ENCODE measurements at places on chromosomes 1 and 21.

- H3K4me1 ChIP-seq, result no peaks in the 10 kb centered on the region
- no peak overlapping the region for H3K4me3 ChIP-seq
- H3K27ac ChIP-seq, result no peak overlapping the region
These were observed 11.4 kb upstream of the CCDC17 start for GRCh38 chr1:45635211-45635610.

DNA sequence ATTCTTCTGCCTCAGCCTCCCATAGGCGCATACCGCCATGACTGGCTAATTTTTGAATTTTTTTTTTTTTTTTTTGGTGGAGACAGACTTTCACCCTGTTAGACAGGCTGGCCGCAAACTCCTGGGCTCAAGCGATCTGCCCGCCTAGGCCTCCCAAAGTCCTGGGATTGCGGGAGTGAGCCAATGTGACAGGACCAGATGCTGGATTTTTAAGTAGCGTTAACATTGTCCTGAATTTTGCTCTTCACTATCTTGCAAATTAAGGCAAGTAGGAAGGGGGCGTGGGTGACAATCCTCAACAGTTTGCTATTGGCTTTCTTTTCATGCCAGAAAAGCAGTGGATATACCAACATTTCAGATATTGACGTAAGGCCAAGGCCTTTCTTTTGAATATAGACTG lies 49.7 kb upstream of the TSNAX start:
- no peak overlapping the region for H3K27ac ChIP-seq
- H3K4me1 ChIP-seq, result no peaks in the 10 kb centered on the region
- no peaks in the 10 kb centered on the region for H3K27me3 ChIP-seq
- H3K36me3 ChIP-seq, result no peaks in the 10 kb centered on the region

GRCh38 chr1:226875641-226876295 lies 5.4 kb downstream of the PSEN2 start:
- peak; percentile 78 for DNase-seq
- no peaks in the 10 kb centered on the region for H3K36me3 ChIP-seq
- no peak overlapping the region for H3K27ac ChIP-seq
- no peaks in the 10 kb centered on the region for H3K27me3 ChIP-seq
- H3K4me3 ChIP-seq, result no peak overlapping the region

DNA sequence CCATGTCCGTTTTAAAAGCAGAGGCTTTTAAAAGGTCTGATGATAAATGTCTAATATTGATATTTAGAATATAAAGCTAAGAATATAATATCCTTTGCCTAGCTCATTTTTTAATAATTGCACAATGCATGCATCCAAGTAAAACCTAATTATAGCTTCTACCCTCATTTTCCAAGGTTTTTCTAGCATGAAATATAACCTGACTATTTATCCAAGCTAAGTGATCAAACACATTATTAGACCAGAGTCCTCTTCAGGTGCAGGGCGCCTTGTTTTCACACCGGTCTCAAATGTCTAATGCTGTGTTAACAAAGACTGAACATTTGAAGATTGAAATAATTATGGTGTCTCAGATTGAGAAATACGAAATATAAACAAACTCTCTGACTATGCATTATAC lies 648.9 kb upstream of the CXADR start:
- no peak overlapping the region for H3K4me3 ChIP-seq
- DNase-seq, result no peak
- no peaks in the 10 kb centered on the region for H3K27me3 ChIP-seq
- H3K27ac ChIP-seq, result no peak overlapping the region
- no peaks in the 10 kb centered on the region for H3K36me3 ChIP-seq

DNA sequence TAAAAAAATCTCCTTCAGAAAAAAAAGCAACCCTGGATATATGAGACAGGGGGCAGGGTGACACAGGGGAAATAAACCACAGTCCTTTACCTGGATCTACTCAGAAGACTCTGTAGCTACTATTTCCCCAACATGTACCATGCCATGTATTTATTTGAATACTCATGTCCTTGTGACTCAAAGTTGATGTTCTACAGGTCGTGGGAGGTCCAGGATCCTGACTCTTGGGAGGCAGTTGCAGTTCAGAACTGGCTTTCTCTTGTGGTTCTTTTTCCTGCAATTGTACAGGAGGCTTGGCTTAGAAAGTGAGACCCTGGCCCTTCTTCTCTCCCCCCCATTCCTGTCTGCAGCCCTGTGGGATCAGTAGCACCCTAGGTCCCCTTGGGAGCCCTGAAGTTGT lies 5.8 kb upstream of the IL24 start:
- peaks cover 27% of the 10 kb centered on the region for H3K4me1 ChIP-seq
- no peak overlapping the region for H3K27ac ChIP-seq
- H3K4me3 ChIP-seq, result no peak overlapping the region
- DNase-seq, result no peak
- no peaks in the 10 kb centered on the region for H3K36me3 ChIP-seq

DNA sequence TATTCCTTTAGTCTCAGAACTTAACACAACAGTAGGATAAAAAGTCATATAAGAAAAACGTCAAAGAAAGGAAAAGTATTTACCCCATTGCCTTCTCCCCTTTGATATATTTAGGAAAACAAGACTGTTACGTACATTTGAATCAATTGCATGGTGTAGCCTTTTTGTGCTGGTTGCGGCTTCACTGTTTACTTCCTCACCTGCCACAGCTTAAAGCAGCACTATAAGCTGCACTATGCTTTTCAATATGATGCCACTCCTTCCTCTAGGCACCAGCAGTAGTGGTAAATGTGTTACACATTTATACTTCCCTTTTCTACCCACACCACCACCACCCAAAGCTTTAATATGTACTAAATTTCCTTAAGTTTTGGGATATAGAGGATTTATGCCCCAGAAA lies 111.1 kb downstream of the ATP1B1 start:
- H3K27ac ChIP-seq, result no peak overlapping the region
- H3K36me3 ChIP-seq, result no peaks in the 10 kb centered on the region
- H3K4me1 ChIP-seq, result no peaks in the 10 kb centered on the region
- no peak for DNase-seq

DNA sequence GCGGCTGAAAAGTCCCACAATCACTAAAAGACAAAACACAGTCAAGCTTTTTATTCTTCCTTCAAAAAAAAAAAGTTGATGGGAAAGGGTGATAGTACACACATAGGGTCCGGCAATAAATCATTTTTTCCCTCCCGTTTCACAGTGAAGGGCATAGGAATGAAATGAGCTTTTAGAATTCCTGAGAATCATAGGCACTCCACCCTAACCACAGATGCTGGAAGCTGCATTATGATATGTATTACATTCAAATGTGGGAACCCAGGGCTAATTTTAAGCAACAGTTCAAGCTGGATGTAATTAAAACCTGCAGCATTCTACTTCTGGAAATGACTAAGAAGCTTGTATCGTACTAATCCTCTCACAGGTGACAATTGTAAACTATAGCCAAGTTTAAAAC lies 75.7 kb upstream of the KCNJ15 start:
- H3K27me3 ChIP-seq, result no peaks in the 10 kb centered on the region
- H3K4me3 ChIP-seq, result no peak overlapping the region
- H3K4me1 ChIP-seq, result no peaks in the 10 kb centered on the region
- DNase-seq, result no peak

GRCh38 chr1:29245876-29246275 lies 9.6 kb downstream of the PTPRU start:
- no peak overlapping the region for H3K4me3 ChIP-seq
- DNase-seq, result no peak
- H3K27me3 ChIP-seq, result no peaks in the 10 kb centered on the region
- no peaks in the 10 kb centered on the region for H3K36me3 ChIP-seq

GRCh38 chr1:201147396-201148015 lies 6.8 kb downstream of the TMEM9 start:
- peaks cover 60% of the 10 kb centered on the region for H3K36me3 ChIP-seq
- no peak overlapping the region for H3K4me3 ChIP-seq
- DNase-seq, result no peak

GRCh38 chr1:93814795-93815340 lies 64.1 kb downstream of the DNTTIP2 start:
- no peaks in the 10 kb centered on the region for H3K27me3 ChIP-seq
- H3K27ac ChIP-seq, result no peak overlapping the region
- H3K4me3 ChIP-seq, result no peak overlapping the region
- peaks cover 40% of the 10 kb centered on the region for H3K4me1 ChIP-seq
- no peak for DNase-seq
- no peaks in the 10 kb centered on the region for H3K36me3 ChIP-seq

GRCh38 chr1:180175291-180175690 lies 20.6 kb downstream of the QSOX1 start:
- H3K4me1 ChIP-seq, result peaks cover 23% of the 10 kb centered on the region
- no peak overlapping the region for H3K27ac ChIP-seq
- DNase-seq, result no peak

- no peak overlapping the region for H3K27ac ChIP-seq
- DNase-seq, result no peak
- H3K36me3 ChIP-seq, result no peaks in the 10 kb centered on the region
- H3K4me3 ChIP-seq, result no peak overlapping the region
These were observed 33.2 kb downstream of the PIK3R3 start for GRCh38 chr1:46099215-46099614.

- H3K4me1 ChIP-seq, result no peaks in the 10 kb centered on the region
- H3K27ac ChIP-seq, result no peak overlapping the region
- H3K4me3 ChIP-seq, result no peak overlapping the region
- no peaks in the 10 kb centered on the region for H3K36me3 ChIP-seq
These were observed 23.7 kb upstream of the TMEM61 start for GRCh38 chr1:54956726-54957125.

GRCh38 chr21:39852726-39853500 lies 14.3 kb upstream of the PCP4 start:
- no peaks in the 10 kb centered on the region for H3K36me3 ChIP-seq
- H3K27ac ChIP-seq, result no peak overlapping the region
- DNase-seq, result no peak
- no peak overlapping the region for H3K4me3 ChIP-seq

GRCh38 chr1:203217668-203218067 lies 11.8 kb downstream of the CHIT1 start:
- no peaks in the 10 kb centered on the region for H3K36me3 ChIP-seq
- H3K4me1 ChIP-seq, result no peaks in the 10 kb centered on the region
- H3K27me3 ChIP-seq, result no peaks in the 10 kb centered on the region
- DNase-seq, result no peak
- H3K27ac ChIP-seq, result no peak overlapping the region
- no peak overlapping the region for H3K4me3 ChIP-seq

- no peak overlapping the region for H3K27ac ChIP-seq
- H3K4me3 ChIP-seq, result no peak overlapping the region
These were observed 13.7 kb downstream of the PYHIN1 start for GRCh38 chr1:158945061-158945460.

All from vagina (tissue), 2 donors.